Esophagus squamous epithelium (tissue), 5 donors: ENCODE measurements at places on chromosomes 1 and 21.

GRCh38 chr21:42567861-42568260 is 54.2 kb downstream of the SLC37A1 start:
- DNase-seq = no peak
- no peak overlapping the region for H3K4me3 ChIP-seq
- H3K27ac ChIP-seq = no peak overlapping the region
- H3K27me3 ChIP-seq = no peaks in the 10 kb centered on the region
- peaks cover 5% of the 10 kb centered on the region for H3K36me3 ChIP-seq
- H3K4me1 ChIP-seq = peaks cover 9% of the 10 kb centered on the region

GRCh38 chr1:245500546-245500945 is 345.8 kb downstream of the KIF26B start:
- H3K4me1 ChIP-seq = no peaks in the 10 kb centered on the region
- DNase-seq = no peak
- no peak overlapping the region for H3K4me3 ChIP-seq
- no peaks in the 10 kb centered on the region for H3K36me3 ChIP-seq

- H3K36me3 ChIP-seq = no peaks in the 10 kb centered on the region
- peaks cover 2% of the 10 kb centered on the region for H3K4me1 ChIP-seq
- no peak overlapping the region for H3K27ac ChIP-seq
- no peak for DNase-seq
These were observed 91.8 kb downstream of the FOXD2 start for GRCh38 chr1:47529520-47530098.

- peak overlapping the region; percentile 69 for H3K27ac ChIP-seq
- no peak overlapping the region for H3K4me3 ChIP-seq
- no peaks in the 10 kb centered on the region for H3K36me3 ChIP-seq
These were observed 24.9 kb downstream of the PCAT6 start for GRCh38 chr1:202835548-202836072.
